Pulmonary artery endothelial cell (primary cell): ENCODE measurements at places on chromosomes 5 and 9.

GRCh38 chr9:98406469-98406868 lies 151.0 kb upstream of the TBC1D2 start:
- no peak for DNase-seq

- no peak for DNase-seq
Measured at GRCh38 chr5:73296772-73297171, 123.8 kb downstream of the TMEM174 start.

- no peak for DNase-seq
Measured at GRCh38 chr9:90948156-90948555, 146.5 kb downstream of the SYK start.

DNA sequence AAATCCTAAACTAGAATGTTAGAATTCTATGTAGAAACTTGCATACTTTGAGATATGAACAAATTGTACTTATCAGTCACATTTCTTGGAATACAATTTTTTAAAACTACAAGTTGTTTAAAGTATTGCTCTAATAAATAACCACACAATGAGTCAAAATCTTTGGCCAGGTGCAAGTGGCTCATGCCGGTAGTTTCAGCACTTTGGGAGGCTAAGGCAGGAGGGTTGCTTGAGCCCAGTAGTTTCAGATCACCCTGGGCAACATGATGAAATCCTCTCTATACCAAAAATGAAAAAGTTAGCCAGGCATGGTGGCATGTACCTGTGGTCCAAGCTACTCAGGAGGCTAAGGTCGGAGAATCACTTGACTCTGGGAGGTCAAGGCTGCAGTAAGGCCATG lies 257.8 kb downstream of the COX7C start:
- no peak for DNase-seq

- DNase-seq = no peak
Measured at GRCh38 chr5:58012102-58012501, 447.8 kb downstream of the PLK2 start.

DNA sequence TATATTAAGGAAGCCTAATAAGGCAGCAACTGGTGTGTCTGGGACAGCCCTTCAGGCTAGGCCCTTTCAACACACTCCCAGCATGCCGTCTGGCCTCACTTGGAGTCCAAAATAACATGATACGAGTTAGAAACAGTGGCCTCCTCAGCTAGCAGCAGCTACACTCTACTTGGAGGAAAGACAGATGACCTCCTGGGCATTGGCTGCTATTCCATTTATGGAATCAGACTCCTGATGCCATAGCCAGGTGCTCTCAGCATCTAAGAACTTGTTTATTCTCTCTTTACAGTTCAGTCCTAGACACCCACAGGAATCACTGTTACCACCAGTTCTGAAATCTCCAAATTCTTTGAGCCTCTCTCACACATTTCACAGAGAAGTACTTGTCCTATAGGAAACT lies 31.8 kb downstream of the RUSC2 start:
- DNase-seq = no peak

DNA sequence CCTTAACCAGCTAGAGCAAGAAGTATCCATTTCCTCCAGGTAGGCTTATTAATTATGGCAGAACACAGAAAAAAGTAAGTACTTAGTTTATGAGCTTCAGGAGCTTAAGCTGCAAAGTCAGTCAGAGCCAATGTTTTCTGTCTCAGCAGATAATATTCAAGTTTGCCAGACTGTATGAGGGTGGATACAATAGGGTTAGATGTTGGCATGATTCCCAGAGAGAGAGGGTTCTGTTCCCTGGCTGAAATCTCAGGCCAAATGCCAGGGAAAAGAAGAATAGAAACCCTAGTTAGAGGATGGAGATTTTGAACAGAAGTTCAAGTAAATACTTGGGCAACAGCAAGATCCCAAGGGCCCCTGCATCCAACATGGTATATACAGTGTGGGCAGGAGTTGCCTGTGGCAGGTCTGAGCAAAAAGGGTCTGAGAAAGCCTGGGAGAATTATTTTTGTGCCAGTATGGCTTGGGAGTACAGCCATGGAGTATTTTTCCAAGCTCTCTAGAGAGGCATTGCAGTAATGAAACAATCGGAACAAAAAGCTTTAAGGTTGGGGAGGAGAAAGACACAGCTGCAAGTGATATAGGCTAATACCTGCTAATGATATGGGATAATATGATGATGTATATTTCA lies 31.0 kb upstream of the ISOC1 start:
- no peak for DNase-seq
